Caco-2 (cell line): ENCODE measurements at places on chromosomes 3 and 15. TPM values are rescaled to one million over a fixed set of nuclear protein-coding genes. Genes with fewer than 3 reads are reported as not detected.
A peak's percentile ranks its signal among the peaks of the same experiment; 100 is the strongest.

DNA sequence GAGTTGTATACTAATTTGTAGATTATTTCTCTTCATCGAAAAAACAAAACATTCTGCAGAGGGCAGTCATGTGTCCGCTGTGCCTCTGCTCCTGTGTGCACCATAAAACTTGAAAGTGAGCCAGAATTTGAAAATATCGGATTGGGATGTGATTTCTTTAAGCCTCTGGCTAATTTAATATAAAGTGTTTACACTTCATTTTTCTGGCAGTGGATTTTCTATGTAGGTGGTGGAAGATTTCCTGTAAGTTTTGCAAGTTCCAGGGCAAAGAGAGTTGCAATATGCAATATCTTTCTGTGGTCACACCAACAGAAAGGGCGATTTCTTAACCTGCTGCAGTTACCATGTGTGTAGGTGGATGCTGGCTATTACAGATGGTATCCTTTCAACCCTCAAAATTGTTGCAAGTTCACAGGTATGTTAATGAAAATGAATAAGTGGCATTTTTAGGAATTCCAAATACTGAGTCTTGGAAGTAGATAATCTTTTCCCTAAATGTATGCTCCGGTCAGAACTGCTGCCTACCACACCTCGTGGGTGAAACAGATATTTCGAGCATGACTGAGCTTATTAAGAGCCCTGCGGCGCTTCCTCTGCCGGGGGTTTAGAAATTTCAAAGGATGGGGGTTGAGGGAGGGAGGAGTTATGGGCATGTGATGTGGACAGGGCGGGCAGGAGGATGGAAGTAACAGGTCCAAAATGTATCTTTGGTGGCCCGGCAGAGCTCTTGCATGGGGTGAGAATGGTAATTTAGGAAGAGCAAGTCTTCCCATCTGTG is 134.0 kb downstream of the PGPEP1L start:
- no peak for DNase-seq

DNA sequence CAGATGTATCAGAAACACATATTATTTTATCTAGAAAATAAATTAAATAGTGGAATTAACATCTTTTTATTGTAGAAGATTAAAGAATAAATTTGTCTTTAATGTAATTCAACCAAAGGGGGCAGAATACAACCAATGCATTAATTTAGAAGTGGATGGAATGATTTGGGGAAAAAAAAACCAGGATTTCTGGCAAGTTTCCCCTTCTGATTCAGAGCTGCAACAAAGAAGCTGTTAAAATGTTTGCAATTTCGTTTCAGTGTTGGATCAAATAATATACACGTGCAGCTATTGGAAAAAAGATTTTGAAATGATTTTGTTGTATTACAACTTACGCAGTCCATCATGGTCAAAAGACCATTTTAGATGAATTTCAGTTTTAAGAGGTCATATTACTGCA is 71.6 kb upstream of the ZNF280D start:
- DNase-seq: no peak

DNA sequence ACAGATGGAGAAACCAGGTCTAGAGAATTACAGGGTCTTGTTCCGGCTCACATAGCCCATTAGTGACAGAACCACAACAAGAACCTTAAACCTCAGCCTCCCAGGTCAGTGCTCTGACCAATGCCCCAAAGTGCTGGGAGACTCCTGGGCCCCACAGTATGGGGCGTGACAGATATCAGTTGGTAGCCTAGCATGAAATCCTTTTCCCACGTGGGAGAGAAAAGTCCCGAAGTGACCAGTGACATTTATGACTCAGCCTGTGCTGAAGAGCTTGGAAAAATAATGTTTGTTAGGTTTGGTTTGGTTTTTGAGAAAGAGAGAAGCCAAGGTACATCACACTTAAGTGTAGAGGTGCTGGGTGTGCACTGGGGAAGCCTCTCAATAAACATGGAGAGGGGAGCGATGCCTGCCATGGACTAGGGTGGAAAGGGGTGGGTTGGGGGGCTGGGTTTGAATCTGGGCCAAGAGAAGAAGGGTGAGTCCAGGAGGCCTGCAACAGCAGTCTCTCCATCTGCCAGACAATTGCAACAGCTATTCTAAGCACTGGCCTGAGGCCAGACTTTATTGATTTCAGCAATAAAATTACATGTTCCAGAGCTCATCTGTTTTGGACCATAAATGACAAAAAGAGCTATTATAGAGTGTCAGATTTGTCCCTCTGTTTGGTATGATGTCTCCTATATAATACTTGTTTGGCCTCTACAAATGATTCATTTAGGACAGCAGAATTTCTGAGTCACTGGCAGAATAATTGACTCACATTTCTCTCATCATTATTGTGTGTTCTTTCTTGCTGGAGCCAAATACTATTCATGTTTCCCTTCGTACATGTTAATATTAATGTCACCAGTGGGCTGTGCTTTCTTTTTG is 43.4 kb downstream of the C2CD4A start:
- DNase-seq: no peak

- no peak for DNase-seq
These were observed 244.5 kb downstream of the RBMS3 start for GRCh38 chr3:29525254-29525881.

Gene GPR171
- not detected in 2 replicates for total RNA-seq

GRCh38 chr15:47755941-47756340 is 38.6 kb downstream of the SEMA6D start:
- DNase-seq: no peak

DNA sequence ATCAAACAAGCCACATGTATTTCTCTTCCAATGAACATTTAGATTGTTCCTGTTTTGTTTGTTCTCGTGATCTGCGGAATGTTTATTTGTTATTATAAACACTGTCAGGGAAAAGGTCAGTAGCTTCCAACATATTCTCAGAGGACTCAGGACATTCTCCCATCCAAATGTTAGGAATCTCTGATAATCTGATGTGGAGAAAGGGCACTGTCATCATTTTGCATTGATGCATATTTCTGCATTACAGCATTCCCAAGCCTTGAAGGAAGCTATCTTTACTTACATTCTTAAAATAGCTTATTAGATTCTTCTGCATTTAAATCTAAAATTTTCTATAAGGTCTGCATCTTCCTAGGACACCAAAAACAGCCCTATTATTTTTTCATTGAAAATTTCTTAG is 10.3 kb downstream of the MYO1E start:
- no peak for DNase-seq

Gene RBP2
- total RNA-seq: 26.9 and 28.0 TPM in 2 replicates

GRCh38 chr3:182608832-182609231 is 184.5 kb upstream of the ATP11B start:
- DNase-seq: no peak

Gene ANKRD63
- total RNA-seq: 0.28 and 0.79 TPM in 2 replicates

Gene NRG4
- 0.95 and 2.5 TPM in 2 replicates for total RNA-seq

GRCh38 chr15:27237319-27237939 is 266.4 kb downstream of the GABRG3 start:
- no peak for DNase-seq

Gene LDHAL6B
- total RNA-seq: not detected in 2 replicates

Gene ZMYND10
- total RNA-seq: 0.23 and 0.29 TPM in 2 replicates

- DNase-seq: peak; percentile 30
These were observed at the start of gene TIMP4 for GRCh38 chr3:12158387-12159226. Gene TIMP4 (minus strand): TSS chr3:12158912. CDS start chr3:12158840, 72 bp downstream.

Gene CFAP100
- not detected in 2 replicates for total RNA-seq

- no peak for DNase-seq
These were observed 181.1 kb upstream of the RBMS3 start for GRCh38 chr3:29099775-29100174.

Gene AMOTL2
- 220 and 271 TPM in 2 replicates for total RNA-seq

- no peak for DNase-seq
These were observed 55.9 kb downstream of the SGO1 start for GRCh38 chr3:20130106-20130505.

DNA sequence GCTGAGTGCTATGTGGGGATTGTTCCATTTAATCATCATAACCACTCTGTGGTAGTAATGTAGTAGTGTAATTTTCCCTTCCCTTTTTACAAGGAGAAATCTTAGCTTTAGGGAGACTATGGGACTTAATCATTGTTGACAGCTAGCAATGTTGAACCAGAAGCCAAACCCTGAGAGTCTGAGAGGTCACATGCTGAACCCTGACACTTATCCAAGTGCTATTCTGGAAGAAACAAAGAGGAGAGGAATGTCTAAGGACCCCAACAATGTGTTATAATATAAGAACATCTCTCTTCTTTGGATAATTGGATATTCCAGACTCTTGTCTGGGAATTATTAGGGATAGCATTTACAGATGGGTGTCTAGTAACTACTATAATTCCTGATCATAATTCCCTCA is 58.4 kb downstream of the GAP43 start:
- DNase-seq: no peak

- DNase-seq: no peak
These were observed 305.2 kb upstream of the SEMA6D start for GRCh38 chr15:47412136-47412535.

Gene CCNB2
- 90.1 and 92.0 TPM in 2 replicates for total RNA-seq

Gene SLC38A3
- 11.4 and 16.8 TPM in 2 replicates for total RNA-seq

GRCh38 chr3:46811615-46812236 is 51.5 kb downstream of the MYL3 start:
- DNase-seq: no peak

DNA sequence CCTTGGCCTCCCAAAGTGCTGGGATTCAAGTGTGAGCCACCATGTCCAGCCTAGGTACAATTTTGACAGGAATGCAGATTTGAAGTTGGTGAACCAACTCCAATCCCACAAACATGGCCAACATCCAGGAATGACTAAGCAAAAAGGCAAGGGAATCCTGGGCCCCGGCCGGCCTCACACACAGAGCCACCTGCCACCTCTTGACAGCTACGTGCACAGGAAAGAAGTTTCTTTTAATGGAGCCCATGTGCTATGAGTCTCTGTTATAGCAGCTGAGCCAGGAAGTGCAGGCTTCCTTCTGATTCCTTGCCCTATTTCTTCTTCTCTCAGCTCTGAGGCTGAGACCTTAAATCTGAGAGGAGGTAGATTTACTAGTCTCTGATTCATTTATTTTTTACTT is 8.8 kb downstream of the TMEM40 start:
- no peak for DNase-seq

DNA sequence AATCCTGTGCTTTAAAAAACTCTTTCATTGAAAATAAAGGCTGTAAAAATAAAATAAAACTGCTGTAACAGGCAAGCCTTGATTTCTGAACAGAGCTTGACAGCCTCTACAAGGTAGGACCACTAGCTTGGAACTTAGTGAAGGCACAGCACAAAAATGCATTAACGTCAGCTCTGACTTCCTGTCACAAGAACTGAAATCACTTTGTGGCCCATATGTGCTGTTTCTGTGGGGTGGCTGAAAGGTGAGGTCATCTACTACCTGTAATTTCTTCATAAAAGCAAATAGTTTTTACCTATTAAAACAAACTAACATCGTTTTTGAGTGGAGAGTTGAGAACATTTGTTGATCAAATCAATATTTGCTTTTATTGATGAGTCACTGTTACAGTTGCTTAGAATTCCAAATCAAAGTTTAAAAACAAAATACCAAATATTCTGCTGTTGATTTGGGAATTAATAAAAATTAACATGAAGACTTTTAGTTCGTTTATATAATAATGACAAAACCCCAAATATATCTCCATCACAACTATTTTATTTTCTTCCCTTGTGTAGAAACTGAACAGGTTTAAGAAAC is 1034.1 kb downstream of the MCTP2 start:
- DNase-seq: no peak

DNA sequence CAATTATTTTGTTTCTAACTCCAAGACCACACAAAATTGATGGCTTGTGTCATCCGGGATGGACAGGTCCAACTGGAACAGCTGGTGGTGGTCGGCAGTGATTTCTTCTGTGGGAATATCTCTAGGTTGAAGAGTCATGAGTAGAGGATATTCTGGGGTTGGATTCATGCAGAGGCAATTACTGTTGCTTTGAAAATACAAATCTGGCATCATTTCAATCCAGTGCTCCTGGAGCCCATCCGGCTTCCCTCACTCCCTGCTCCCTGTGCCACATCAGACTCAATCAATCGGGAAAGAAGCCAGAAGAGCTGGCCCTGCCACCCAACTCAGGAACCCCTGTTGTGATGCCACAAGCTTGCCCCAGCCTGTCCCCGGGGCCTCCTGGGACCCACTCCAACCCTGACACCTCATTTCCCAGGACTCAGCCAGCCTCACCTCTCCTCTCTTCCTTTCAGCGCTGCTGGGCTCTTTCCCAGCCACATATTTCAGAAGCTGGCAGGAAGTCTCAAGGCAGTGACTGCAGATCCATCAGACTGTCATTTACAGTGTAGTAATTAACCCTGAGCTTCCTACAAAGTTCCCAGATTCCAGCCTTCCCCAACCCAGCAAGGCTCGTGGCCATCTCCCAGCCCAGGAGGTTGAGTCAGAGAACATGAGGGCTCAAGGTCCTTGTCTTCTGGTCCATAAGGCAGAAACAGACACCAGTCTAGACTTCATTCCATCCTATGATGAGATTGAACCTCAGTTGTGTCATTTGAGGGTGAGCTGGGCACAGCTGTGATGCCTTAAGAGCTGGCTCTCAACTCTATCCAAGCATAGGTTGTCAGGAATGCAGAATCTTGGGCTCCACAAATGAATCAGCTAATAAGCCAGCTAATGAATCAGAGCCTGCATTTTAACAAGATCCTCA is 114.0 kb downstream of the FAM174B start:
- DNase-seq: no peak

GRCh38 chr3:9970020-9970652 is 16.5 kb downstream of the EMC3 start:
- no peak for DNase-seq

GRCh38 chr3:120726791-120727190 is 15.5 kb downstream of the RABL3 start:
- DNase-seq: no peak

GRCh38 chr3:98763819-98764418 is 779 bp downstream of the ST3GAL6 start:
- DNase-seq: no peak

Gene HIGD2B
- total RNA-seq: not detected in 2 replicates

Gene FHIT
- 5.4 and 8.3 TPM in 2 replicates for total RNA-seq

DNA sequence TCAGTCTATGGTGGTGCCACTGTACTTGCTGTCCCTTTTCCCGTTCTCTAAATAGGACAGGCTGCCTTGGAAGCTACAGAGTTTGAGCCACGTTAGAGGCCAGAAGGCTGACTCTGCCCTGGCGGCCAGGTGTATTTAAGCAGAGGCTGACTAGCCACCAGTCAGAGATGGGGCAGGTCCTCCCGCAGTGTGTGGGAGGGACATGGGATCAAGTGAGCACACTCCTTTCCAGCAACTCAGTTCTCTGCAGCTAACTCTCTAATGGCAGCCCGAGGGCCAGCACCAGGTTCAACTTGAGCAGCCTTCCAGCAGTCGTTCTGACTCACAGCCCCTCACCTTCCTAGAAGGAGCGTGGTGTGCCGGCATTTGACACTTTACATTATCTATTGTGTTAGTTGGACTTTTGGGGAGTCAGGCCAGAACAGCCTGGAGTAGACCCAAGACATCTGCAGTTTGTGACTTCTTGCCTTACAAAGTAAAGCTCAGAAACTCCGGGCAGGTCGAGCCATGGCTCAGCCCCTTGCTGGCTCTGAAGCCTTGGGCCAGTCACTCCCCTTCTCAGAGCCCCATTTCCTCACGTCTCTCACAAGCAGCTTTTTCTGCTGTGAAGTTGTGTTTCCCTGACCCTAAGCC is 46.7 kb upstream of the MYZAP start:
- DNase-seq: no peak

Gene MEX3B
- 0.28 and 0.34 TPM in 2 replicates for total RNA-seq

- no peak for DNase-seq
These were observed 296.6 kb downstream of the NR2F2 start for GRCh38 chr15:96627031-96627568.

Gene SERINC4
- total RNA-seq: 0.21 and 0.23 TPM in 2 replicates

GRCh38 chr3:151837057-151837456 is 23.1 kb downstream of the AADAC start:
- peak; percentile 61 for DNase-seq

GRCh38 chr3:101873619-101874018 is 24.3 kb downstream of the NFKBIZ start:
- DNase-seq: no peak
